ENCODE measurements at places on chromosomes 1 and 21.

GRCh38 chr1:43247256-43247921 lies 22.4 kb upstream of the TMEM125 start:
- DNase-seq, result no peak

DNA sequence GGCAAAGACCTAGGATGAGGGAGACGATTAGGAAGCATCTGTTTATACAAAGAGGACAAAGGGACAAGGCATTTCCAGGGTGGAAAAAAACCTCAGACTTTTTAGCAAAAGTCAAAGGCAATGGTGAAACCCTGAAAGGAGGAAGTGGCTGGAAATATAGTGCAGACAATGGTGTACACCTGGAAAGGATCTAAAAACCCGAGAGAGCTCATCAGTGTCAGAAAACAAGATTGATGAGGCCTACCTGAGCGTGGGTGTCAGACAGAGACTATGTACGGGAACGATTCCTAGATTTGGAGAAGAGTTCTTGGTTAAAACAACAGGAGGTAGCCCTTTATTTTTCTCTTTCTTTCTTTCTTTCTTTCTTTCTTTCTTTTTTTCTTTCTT lies 68.8 kb upstream of the HUNK start:
- no peak for DNase-seq

DNA sequence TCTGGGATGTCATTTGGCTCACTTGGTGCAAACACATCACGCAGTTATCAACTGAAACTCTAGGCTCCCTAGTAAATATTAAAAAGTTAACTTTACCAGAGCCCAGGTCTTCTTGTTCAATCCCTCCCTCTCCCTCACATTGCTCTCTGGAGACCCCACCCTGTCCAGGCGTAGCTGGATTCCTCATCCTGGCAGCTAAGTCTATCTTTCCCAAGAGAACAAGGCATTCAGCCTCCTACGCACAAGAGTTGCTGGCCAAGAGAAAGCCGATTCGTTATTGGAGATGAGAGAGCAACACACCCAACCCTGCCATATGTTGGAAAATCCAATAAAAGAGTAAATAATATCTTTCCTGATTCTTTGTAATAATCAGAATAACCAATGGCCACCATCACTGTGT lies 117.9 kb downstream of the SLC30A10 start:
- no peak for DNase-seq

DNA sequence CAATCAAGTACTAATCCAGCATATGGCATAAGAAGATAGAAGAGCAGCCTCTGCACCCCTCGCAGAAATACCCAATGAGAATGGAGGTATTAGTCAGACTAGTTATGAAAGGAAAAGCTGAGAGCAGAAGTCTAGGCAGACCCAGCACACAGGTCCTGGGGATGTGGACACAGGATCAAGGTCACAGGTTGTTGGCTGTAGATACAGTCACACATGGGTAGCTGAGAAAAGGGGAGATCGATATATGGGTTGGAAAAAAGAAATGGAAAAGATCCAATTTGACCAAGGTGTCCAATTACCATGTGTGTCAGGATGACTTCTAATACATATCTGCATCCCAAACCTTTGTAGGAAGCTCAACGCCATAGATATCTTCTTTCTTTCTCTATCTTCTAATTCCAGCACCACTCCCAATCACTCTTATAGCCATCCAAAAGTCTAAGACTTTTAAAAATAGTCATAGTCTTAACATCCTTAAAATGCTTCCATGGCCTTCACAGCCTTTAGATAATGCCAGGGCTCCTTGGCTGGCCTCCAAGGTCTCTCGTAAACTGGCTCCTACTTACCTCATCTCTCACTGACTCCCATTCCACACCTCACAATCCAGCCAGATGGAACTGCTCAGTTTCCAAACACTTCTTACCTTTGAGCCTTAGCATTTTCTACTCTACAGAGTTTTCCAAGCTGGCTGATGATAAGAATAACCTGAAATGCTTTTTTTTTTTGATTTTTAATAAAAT lies 8.3 kb upstream of the ZC3H11B start:
- no peak for DNase-seq

DNA sequence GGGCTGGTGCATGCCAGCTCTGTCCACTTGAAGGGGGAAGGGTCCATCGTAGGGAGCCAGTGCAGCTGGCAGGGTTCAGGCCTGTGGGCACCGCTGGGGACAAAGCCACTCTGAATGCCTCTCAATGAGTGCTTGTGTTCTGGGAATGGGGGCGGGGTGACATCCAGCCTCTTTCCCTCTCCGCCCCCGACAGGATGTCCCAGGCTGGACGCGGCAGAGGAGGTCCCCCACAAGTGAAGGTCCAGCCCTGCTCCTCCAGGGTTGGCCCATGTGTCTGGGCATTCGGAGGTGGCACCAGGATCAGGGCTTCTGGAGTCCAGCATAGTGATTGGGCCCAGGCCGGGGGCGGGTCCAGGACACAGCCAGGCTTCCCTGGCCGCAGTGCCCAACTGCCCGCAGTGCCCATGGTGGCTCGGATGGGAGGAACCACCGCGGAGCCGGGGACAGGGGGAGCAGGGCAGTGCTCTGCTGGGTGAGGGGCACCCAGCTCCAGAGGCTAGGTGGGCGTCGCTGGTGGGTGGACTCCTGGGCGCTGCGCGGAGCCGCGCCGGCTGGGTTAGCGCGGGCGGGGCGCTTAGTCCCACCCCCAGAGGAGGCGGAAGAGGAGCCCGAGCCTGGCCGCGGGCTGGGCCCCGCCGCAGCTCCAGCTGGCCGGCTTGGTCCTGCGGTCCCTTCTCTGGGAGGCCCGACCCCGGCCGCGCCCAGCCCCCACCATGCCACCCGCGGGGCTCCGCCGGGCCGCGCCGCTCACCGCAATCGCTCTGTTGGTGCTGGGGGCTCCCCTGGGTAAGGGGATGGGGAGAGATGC lies at the start of gene SHISA4:
Gene SHISA4 (plus strand): TSS at position 617 of the 808 bp plus-strand sequence. CDS start 97 bp downstream, at position 714.
- DNase-seq, result peak; percentile 47

- DNase-seq, result no peak
Observed at GRCh38 chr1:201229095-201229494, 38.5 kb downstream of the IGFN1 start.

DNA sequence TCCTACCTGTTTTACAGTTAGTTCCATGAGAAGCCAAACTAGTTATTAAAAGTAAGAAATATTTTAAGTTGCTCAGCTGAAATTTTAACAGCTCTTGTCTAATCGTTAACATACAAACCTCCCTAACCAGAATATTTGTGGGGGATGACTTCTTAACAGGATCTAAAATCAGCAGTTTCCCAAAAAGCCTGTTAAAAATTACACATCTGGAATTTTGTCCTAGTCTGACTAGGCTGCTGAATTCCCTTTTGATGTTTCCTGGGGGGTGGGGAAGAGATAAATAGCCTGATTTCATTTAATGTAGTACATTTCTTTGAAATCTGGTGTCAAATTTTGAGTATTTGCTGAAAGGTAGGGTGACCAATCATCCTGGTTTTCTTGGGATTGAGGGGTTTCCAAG lies 78.8 kb upstream of the ARHGAP29 start:
- DNase-seq, result no peak

GRCh38 chr21:18228060-18228739 lies 16.4 kb upstream of the CHODL start:
- DNase-seq, result peak; percentile 0

- peak; percentile 19 for DNase-seq
Observed at GRCh38 chr1:30732277-30732996, 9.1 kb upstream of the MATN1 start.

DNA sequence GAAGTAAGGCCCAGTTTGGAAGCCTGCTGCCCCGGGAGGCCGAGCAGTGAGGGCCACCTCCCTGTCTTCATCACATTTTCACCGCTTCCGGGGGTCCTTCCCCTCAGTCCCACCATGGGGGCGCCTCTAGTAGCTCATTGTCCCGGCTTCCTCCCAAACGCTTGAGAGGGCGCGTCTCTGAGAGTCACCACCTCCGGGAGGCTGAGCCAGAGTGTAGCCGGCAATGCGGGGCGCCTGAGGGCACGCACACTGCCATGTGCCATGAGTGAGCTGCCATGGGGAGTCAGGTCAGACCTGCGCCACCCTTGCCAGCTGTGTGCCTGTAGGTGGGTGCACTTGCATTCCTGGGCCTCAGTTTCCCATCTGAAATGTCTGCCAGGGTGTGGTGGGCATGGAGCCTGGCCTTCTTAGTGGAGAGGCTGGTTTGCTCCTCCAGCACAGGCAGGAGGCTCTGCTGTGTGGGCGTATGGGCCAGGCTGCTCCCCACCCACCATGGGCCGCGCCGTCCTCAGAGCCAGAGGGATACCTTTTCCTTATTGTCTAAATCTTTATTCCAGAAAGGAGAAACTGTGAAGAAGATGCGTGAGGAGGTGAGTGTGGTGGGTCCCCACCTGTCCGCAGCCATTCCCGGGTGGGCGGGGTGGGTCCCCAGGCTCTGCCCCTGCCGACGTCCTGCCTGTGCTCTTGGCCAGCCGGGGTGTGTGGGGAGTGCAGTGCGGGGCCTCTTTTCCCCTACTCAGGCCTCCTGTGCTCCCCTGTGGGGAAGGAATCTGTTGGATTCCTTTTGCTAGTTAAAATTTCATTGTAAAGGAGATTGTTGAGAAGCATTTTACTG lies 81.3 kb upstream of the COL6A1 start:
- DNase-seq, result no peak

DNA sequence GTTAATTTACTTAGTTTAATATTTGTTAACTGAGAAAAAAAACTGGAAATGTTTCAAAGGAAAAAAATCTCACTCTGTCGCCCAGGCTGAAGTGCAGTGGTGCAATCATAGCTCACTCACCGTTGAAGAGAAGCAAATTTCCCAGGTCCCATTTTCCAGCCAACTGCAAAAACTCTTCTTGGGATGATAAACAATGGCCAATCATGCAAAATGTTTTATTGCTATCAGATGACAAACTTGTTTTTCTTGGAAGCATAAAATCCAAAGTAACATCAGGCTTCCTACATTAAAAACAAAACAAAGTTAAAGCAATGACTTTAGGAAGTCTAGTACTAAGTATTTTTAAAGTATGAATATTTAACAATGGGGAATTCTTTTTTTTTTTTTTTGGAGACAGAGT lies 84.9 kb downstream of the LYST start:
- no peak for DNase-seq

- peak; percentile 86 for DNase-seq
Observed at GRCh38 chr1:118294875-118295642, 110.0 kb upstream of the SPAG17 start.

DNA sequence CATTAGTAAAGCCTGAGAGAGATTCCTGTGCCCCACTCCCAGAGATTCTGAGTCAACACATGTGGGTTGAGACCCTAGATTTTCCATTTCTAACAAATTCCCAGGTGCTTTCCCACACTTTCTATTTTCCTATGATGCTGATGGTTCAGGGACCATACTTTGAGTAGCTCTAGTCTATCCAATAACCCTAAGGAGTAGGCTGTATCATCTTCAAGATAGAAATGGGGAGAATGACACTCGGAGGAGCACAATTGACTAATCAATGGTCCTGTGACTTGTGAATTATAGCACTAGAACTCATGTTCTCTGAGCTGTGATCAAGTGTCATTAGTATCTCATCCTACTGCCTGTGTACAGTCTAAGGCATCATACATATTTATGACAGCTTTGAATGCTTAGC lies 232.9 kb upstream of the B3GALT2 start:
- no peak for DNase-seq

- no peak for DNase-seq
Observed at GRCh38 chr1:22139817-22140216, 3.1 kb downstream of the WNT4 start.

- no peak for DNase-seq
Observed at GRCh38 chr1:157509546-157510232, 42.6 kb downstream of the FCRL5 start.

DNA sequence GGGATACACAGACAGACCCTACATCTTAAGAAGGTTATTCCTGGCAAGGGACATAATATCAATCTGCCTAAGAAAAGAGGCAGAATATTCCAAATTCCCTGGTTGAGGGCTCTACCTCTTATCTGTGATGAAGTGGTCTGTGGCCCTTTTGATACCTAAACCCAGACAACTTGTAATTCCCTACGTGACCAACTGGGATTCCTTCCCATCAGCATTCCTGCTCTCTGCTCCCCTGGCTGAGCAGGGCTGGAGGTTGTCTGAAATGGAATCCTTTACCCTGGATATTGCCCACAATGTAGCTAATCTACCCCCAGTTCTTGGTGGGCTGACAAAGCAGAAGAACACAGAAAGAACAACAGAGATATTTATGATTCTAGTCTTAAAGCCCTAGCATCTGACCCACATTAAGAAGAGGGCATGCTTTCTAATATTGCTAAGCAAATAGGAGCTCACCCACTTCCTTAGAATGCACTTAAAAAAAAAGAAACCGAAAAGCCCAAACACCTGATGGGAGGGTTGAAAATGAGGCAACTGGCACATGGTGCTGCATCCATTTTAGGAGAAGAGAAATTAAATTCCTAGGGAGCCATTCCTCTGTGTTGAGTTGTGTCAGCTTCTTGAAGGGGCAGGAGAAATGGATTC lies 36.8 kb downstream of the GADD45A start:
- DNase-seq, result no peak

- DNase-seq, result no peak
Observed at GRCh38 chr1:20729155-20729931, 3.2 kb downstream of the SH2D5 start.

DNA sequence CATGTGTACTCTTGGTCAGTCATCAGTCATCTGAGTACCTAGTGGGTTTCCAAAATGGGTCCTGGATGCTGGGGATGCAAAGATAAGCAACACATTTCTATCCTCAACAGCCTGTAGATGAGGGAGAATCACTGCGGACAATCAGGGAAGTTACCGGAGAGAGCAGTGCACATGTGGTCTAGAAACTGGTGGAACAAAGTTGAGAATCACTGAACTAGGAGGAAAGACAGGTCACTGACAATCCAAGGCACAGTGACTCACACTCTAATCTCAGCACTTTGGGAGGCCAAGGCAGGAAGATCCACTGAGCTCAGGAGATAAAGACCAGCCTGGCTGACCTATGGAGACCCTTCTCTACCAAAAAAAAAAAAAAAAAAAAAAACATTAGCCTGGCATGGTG lies 31.4 kb upstream of the LGALS8 start:
- no peak for DNase-seq

- DNase-seq, result no peak
Observed at GRCh38 chr1:95286479-95286878, 52.5 kb downstream of the RWDD3 start.

DNA sequence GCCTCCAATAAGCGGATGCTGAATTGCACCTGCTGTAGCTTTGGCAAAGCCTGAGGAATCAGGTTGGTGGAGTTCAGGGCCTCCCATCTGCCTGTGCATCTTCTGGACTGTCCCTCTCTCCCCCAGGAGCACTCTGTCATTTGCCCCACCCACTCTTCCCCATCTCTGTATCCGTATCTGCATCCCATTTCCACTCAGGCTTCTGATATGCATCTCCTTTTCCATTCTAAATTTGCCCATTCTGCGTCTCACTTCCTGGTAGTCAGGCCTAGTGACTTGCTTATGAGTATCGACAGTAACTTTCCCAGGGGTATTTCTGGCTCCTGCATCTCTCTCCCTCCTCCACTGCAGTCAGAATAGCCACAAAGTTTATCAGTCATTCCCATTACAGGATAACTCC lies 15.6 kb downstream of the MR1 start:
- DNase-seq, result no peak

DNA sequence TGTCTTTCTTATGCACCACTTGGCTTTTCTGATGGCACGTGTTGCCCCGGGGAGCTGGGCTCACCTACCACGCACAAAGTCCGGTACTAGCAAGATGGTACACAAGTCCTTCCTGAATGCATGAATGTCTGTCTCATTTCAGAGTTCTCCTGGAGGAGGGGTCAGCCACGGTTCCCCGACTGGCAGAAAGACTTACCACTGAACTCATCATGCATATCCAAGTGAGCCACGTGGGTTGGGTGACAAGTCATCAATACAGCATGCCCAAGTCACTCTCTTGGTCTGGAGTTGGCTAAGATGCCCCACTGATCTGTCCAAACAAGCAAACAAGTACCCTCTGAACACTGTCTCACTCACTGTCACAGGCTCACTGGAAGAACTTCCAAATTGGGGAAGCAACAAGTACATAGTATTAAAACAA lies 28.6 kb upstream of the MX1 start:
- DNase-seq, result no peak

Data from fibroblast of skin of right biceps (primary cell).